Stimulated activated CD8-positive, alpha-beta memory T cell treated with anti-CD3 and anti-CD28 coated beads, Interleukin-4, amount 100 ng/mL, for 48 hours (primary cell): ENCODE measurements at places on chromosomes 16 and 17.

DNA sequence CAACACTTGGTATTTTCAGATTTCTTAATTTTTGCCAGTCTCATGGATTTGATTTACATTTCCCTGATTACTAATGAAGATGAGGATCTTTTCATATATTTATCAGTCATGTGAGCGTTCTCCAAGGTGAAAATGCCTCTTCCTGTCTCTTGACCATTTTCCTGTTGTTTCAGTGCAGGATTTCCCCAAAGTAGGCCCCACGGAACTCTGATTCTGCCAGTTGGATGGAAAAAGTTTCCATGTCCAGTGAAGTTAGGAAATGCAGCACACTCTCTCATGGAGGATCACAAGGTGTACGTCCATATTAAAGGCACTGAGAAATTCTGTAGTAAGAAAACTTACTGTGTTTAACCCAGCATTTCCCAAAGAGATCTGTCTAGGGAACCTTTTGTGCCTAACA is 16.5 kb upstream of the LIMD2 start:
- DNase-seq = no peak

DNA sequence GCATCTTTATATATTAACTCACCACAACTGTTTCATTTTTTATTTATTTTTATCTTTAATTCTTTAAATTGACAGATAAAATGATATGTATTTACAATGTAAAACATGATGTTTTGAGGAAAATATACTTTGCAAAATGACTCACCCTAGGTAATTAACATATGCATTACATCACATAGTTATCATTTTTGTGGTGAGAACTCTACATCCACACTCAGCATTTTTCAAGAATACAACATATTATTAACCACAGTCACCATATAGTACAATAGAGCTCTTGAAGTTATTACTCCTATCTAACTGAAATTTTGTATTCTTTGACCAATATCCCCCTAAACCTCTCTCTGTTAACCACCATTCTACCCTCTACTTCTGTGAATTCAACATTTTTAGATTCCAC is 194.7 kb upstream of the KIF2B start:
- DNase-seq = no peak

DNA sequence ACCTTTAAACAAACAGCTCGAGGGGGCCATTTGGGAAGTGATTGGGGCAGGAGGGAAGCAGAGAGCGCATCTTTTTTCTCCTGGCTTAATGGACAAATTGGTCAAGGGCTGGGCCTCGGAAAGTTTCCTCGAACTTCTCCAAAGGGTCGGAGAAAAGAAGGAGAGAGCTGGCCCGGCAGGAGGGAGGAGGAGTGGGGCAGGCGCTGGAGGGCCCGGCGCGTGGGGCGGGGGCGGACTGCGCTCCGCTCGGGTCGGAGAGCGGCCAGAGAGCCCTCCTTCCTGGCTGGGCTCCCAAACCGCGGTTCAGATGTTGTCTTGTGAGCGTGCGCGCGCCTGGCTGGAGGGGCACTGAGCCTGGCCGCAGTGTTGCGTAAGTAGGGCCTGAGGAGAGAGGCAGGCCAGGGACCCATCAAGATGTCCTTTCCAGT is 1.2 kb downstream of the MMP2 start:
- no peak for DNase-seq

DNA sequence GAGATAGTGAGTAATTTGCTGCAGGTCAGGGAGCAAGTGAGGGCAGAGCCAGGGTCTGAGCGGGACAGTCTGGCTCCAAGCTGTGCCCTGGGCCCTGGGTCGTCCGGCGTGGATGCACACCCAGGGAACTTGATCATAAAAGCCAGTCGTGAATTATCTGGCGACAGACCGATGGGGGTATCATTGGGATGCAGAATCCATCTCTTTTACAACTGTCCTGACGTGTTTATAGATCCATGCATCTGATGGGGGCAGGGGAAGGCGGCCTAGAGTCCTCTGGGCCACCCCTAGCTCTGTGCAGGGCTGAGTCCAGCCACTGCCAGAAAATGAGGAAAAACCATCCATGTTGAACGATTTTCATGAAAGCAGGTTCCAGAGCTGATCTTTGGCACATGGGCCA is 332.8 kb downstream of the C16orf95 start:
- DNase-seq = no peak

DNA sequence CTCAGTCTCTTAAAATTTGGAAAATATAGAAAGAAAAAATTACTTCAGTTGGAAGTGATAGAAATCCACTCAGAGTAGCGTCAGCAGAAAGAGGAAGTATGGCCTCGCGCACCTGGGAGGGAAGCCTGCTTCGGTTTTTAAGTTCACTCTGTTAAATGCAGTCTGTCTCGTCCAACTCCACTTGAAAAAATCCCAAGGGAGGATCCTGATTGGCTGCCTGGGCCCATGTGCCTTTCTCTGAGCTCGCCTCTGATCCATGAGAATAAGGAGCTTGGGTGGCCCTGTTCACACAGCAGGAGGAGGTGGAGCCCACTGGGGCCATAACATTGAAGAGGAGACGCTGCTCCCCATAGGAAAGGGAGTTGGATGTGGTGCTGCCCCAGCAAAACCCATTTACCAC is 40.7 kb downstream of the DNAJA2 start:
- no peak for DNase-seq

- no peak for DNase-seq
Observed at GRCh38 chr16:30143347-30143702, 20.3 kb upstream of the MAPK3 start.

DNA sequence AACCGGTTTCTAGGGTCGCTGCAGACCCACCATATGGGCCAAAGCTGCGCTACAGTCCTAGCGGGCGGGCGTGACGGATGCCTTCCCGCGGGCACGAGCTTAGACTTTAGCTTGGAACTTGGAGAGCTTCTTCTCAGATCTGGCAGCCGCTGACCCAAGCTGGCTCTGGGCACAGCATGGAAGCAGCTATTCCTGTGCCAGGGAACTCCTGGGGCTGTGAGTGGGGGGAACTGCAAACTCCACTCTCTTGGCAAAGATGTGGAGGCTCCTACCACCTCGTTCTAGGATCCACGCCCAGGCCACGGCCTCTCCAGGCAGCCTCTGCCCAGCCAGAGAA is 8.8 kb downstream of the FAAP100 start:
- no peak for DNase-seq

- DNase-seq = no peak
Observed at GRCh38 chr16:23158114-23158513, 8.9 kb upstream of the USP31 start.

GRCh38 chr17:78401891-78402290 is 23.4 kb downstream of the PGS1 start:
- no peak for DNase-seq

DNA sequence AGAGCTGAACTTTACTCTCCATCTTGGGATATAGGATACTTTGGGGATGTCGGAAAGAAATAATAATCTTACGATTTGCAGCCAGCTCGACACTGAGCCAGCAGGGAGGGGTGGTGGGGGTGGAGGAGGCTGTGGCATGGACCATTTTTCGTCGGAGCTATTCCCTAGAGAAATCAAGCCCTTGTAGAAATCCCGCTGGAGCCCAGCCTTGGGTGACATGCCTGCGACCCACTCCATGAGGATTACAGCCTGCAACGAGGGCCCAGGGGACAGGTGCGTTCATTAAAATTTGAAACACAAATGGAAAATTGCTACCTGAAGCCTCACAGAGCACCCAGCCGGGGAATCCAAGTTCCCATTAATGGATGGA is 82.8 kb upstream of the GSE1 start:
- DNase-seq = no peak

GRCh38 chr17:4945176-4945943 is 3.0 kb downstream of the PFN1 start:
- DNase-seq = peak; percentile 92

DNA sequence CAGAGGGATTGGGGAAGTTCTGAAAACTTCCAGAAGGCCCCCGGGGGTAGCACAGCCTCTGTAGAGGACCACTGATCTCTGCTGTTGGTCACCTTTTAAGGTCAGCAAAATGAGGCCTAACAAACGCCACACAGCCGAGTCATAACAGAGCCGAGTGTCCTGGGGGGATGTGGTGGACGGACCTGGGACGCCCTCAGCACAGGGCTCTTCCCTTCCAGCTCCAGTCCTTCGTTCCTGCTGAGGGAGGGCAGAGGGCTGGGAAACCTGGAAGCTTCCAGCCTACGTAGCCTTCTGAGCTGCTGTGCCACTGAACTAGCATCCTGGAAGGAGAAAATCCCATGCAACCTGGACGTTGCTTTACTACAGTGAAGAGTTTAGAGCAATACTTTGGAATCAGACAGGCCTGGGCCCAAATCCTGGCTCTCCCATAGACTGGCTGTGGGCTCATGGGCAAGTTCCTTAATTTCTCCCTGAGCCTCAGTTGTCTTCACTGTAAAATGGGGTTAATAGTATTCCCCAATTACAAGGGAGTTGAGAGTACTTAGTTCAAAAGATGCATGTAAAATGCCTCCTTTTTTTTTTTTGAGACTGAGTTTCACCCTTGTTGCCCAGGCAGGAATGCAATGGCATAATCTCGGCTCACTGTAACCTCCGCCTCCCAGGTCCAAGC is 34.4 kb upstream of the ZCCHC14 start:
- no peak for DNase-seq

DNA sequence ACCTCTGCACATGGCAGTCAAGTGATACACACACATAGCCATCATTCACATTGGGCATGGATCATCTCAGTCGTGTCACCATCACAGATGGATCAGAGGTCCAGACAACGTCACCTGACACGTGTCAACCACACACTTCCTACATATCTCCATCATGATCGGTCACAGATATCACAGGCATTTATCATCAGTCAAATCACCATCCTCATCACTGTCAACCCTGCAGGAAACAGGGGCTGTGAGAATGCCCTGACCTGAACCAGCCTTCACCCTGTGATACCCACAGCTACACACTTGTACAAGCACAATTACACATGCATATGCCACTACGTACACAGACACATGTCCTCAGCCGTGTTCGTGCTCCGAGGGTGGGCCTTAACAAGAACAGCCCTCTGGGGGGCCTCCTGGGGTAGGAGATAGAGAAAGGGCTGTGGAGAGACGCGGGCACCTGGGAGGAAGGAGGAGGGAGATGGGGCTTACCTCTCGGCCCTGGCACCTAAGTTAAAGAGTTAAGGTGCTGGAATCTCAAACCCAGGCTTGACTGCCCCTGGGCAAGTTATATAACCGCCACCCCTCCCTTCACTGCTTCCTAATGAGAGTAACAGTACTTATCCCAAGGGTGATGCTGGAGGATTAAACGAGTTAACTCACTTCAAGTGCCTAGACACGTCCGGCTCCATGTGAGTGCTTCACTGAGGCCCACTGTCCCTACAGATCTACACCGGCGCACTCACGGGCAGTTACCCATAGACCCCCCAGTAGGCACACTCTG is 1.1 kb downstream of the SLC12A4 start:
- DNase-seq = peak; percentile 51

DNA sequence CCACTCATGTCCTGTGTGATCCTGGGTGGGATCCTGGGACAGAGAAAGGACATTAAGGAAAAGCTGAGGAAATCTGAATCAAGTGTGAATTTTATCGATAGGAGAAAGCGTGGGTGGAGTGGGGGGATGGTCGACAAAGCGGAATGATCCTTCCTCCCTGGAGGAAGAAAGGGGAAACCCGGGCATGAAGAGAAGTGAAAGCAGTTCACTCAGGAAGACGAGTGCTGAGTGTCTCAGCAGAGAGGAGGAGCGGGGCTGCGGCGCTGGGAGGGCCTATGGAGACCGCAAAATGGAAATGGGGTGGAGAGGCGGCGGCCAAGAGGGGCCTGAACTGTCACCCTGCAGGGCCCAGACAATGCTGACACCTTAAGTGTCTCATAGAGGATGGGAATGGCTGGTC is 8.7 kb downstream of the ZDHHC7 start:
- no peak for DNase-seq
